ENCODE measurements at places on chromosomes 11 and 22. TPM values are rescaled to one million over a fixed set of nuclear protein-coding genes. Genes with fewer than 3 reads are reported as not detected.

Gene SHANK3
- 0.16 TPM for total RNA-seq

Gene XKR3
- not detected for total RNA-seq

Gene LARGE1
- 0.39 TPM for total RNA-seq

- H3K27ac ChIP-seq, result no peak overlapping the region
- DNase-seq, result no peak
- H3K4me3 ChIP-seq, result no peak overlapping the region
- H3K4me1 ChIP-seq, result no peaks in the 10 kb centered on the region
- no peaks in the 10 kb centered on the region for H3K36me3 ChIP-seq
These were observed 106.4 kb downstream of the DSCAML1 start for GRCh38 chr11:117690484-117691217.

DNA sequence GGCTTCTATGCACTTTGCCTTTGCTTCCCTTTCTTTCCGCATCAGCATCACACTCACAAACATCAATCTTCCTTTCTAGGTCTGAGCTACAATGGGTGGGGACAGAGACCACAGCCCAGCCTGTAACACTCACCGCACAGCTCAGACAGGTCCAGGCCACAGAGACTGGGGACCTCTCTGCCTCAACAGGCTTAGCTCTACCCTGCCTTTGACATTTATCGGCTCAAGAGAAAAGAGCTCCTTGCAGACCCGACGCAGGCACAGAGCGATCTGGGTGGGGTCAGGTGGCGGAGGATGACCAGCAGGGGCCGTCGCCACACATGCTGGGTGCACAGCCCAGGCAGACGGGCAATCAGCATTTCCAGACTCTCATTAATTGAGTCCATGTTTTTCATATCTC, 837.3 kb downstream of the TBC1D22A start:
- no peak for DNase-seq
- H3K27me3 ChIP-seq, result peaks cover 9% of the 10 kb centered on the region
- H3K4me1 ChIP-seq, result no peaks in the 10 kb centered on the region
- no peak overlapping the region for H3K27ac ChIP-seq

All from activated CD4-positive, alpha-beta T cell treated with anti-CD3 and anti-CD28 coated beads for 36 hours (primary cell).